Calu3 (cell line): ENCODE measurements at places on chromosomes 5 and 9. TPM values are rescaled to one million over a fixed set of nuclear protein-coding genes. Genes with fewer than 3 reads are reported as not detected.

GRCh38 chr9:34656992-34657391 is 5.0 kb downstream of the IL11RA start:
- DNase-seq: no peak

GRCh38 chr9:68507806-68508145 is 32.9 kb downstream of the TMEM252 start:
- DNase-seq: no peak

Gene ARID3C
- total RNA-seq: not detected in 2 replicates

DNA sequence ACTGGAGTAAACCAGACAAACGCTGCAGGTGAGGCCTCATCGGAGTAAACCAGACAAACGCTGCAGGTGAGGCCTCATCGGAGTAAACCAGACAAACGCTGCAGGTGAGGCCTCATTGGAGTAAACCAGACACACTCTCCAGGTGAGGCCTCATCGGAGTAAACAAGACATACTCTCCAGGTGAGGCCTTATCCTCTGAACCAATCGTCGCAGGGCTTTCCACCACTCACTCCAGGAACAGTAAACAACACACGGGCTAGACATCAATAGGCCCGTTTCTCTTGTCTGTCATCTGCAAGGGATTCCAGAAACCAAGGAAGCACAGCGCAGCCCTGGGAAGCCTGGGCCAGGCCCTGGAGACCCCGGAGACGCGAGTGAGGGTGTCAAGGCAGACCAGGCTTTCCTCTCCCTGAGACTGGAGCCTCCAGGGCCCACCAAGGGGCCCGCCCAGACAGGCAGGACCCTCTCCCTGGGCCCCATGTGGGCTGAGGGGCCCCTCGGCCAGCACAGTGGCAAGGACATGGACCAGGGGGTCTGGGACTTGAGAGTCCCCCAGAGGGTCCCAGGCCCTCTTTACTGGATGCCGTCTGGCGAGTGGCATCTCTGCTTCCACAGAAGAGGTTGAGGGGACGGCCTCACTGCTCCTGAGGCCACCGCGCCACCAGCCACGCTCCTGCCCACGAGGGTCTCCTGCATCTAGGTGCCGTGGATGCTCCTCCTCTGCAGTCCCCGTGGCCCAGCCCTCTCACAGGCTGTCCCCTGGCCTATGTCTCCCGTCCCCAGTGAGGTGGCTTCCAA is 26.4 kb upstream of the NSMF start:
- no peak for DNase-seq
